ENCODE measurements at places on chromosomes 13 and 19.
A peak's percentile ranks its signal among the peaks of the same experiment; 100 is the strongest.

- no peak for DNase-seq
Observed at GRCh38 chr13:101098873-101099272, 317.4 kb downstream of the NALCN start.

- DNase-seq: peak; percentile 74
Observed at GRCh38 chr19:40612831-40613689, 11.9 kb downstream of the LTBP4 start.

GRCh38 chr13:48178126-48178525 lies 54.9 kb upstream of the ITM2B start:
- DNase-seq: no peak

- DNase-seq: no peak
Observed at GRCh38 chr13:103941506-103942140, 875.4 kb upstream of the SLC10A2 start.

- peak; percentile 47 for DNase-seq
Observed at GRCh38 chr19:16118489-16119033, 6.9 kb downstream of the RAB8A start.

DNA sequence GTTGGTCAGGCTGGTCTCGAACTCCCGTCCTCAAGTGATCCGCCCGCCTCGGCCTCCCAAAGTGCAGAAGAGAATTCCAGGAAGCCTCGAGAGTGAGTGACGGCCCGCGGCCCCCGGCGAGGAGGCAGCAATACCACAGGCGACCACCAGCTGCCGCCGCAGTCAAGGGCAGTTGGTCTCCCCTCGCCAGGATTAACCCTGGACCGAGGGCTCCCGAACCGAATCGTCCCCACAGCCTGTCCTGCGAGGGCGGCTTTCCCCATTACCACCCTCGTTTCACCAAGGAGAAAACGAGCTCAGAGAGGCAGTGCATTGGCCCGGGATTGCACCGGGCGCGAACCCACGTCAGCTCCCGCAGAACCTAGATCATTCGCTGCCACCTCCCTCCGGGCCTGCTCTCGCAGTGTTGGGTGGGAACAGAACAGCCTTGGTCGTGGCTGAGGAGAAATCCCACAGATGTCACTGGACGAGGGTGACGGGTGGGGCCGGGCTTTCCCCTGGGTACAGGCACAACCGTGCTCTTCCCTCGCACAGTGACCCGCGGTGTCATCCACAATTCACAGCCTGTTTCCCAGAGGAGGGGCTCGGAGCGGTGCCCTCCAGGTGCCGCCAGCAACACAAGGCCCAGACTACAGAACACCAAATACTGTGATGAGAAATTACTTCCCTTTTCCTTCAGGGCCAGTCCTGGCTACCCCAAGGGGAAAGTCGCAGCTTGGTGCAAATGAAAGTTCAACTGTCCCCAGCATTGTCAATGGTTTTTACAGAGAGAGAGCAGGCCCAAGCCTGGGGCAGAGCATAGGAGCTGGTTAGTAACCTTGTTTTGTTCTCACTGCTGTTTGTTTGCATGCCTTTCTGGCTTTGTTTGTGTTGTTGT lies 24.8 kb downstream of the C2CD4C start:
- DNase-seq: no peak

GRCh38 chr19:16355293-16356043 lies 30.8 kb downstream of the KLF2 start:
- no peak for DNase-seq

DNA sequence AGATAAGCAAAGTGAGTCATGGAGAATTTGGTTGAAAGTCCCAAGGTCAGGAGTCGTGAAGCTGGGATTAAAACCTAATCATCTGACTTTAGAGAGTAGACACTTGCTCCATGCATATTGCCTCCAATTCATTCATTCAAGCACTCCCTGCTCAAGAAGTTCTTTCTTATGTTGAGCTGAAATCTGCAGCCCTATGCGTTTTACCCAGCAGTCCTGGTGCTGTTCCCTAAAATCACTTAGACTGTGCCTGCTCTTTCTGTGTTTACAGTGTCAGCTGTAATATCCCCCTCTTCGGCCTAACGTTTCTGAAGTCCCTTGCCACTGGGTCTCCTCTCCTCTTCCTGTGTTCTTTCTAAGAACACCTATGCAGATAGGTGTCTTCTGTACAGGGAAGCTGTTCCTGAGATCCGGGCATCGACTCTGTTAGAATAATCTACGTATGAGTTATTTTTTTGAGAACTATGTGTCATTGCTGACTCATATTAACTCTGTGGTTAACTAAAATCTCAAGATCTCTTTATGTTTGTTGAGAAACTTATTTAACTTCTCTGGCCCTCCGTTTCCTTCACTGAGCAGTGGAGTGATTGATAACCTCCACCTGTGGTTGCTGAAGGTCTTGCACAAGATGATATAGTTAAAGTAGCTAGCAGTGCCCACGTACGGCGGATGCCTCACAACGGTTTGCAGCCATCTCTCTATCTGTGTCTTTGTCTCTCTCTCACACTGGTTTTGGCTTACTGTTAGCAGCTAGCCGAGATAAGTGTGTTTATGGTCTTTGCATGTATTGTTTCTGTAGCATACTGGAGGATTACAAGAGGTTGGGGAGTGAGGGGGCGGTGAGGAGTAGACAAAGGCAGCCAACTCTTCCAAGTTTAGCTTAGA lies 4.7 kb downstream of the ALOX5AP start:
- peak; percentile 66 for DNase-seq

DNA sequence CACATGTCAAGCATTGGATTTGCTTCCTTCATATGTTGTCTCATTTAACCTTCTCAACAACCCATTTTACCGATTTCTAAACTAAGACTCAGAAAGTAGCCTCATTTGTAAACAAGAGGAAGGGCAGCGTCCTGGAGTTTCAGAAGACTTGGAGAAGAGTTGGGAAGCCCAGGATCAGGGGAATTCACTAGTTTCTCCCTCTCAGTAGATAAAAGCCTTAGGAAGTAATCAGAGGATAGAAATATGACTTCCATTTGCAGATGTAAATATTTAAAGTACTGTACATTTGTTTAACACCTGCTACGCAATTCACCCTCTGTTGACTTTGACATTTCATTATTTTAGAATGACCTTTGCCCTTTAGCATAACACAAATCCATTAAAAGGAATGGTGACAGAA lies 216.4 kb downstream of the DCT start:
- no peak for DNase-seq

GRCh38 chr19:13646758-13647157 lies 117.6 kb upstream of the MRI1 start:
- no peak for DNase-seq

DNA sequence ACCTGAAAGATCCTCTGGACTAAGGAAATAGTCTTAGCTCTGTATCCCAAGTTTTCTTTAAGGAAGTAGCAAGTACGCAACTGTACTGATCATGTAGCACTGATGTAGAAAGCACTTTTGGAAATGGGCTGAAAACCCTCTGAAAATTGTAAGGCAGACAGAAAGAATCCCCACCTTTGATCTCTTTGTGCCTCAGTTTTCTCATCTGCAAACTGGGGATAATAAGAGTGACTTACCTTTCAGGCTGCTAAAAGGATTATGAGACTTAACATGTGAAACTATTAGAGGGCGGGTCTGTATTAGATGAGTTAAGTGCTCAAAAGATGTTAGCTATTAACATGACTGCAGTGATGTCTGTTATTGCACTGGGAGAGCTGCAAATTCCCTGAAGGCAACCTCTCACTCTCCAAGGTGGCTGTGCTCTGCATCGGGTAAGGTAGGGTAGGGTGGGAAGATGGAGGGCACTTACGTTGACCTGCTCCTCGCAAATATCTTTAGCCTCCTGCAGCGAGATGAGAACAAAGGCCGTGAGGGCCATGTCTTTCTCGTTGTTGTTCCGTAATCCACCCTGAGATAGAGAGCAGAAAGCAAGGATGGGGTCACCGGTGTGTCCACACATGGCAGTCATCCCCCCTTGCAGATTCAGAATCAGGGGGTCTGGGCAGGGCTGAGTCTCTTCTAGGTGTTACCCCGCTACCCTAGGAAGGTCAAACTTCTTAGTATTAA lies 20.4 kb upstream of the TNFSF14 start:
- no peak for DNase-seq

DNA sequence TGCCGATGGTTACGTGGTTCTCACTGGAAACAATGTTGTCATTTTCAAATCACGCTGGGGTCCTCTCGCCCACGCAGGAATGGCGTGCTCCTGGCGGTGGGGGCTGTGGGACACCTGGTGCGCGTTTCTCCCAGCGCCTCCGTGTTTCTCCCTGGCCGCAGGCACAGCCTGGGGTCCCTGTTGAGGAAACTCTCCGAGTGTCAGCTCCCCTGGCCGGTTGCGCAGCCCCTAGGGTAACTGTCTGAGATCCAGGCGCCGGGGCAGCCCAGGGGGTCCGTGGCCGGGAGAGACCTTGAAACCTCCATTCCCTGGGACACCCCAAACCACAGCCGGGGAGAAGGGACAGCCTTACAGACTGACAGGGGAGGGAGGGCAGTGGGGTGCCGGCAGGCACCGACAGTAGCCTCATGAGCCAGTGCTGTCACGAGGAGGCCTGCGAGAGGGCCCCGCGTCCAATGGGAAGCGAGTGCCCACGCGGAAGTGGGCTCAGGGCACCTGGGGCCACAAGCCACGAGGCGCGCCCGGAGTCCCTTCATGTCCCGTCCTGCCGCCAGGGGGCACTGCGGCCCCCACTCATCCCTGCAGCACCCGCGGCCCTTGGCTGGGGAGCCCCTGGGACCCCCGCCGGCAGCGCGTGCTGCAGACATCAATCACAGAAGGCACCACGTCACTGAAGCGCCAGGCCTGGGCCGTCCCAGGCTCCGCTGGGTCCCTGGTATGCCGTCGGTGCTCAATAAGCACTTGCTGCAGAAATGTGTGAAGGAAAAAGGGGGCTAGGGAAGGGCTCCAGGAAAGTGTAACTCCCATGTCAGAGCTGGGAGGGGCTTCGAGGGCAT lies 9.5 kb downstream of the ADAMTSL5 start:
- DNase-seq: peak; percentile 71

DNA sequence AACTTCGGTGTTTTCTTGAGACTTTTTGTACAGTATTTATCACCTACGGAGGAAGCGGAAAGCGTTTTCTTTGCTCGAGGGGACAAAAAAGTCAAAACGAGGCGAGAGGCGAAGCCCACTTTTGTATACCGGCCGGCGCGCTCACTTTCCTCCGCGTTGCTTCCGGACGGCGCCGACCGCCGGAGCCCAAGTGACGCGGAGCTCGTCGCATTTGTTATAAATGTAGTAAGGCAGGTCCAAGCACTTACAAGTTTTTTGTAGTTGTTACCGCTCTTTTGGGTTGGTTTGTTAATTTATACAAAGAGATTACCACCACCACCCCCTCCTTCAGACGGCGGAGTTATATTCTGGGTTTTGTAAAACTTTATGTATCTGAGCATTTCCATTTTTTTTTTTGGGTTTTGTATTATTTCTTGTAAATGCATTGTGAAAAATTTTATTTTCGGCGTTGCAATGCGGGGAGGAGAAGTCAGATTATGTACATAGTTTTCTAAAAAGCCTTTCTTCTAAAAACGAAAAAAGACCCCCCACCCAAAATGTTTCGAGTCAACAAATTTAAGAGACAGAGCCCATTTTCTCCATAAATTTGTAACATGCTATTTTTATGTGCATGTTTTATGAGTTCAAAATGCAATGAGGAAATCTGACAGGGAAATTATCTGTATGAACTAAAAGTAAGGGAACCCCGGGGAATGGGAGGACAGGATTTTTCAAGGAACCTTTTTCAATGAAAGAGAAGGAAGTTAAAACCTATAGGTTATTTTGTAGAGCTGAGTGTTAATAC lies 2.3 kb downstream of the SOX1 start:
- DNase-seq: no peak

- no peak for DNase-seq
Observed at GRCh38 chr13:72427757-72428528, 299.5 kb downstream of the MZT1 start.

DNA sequence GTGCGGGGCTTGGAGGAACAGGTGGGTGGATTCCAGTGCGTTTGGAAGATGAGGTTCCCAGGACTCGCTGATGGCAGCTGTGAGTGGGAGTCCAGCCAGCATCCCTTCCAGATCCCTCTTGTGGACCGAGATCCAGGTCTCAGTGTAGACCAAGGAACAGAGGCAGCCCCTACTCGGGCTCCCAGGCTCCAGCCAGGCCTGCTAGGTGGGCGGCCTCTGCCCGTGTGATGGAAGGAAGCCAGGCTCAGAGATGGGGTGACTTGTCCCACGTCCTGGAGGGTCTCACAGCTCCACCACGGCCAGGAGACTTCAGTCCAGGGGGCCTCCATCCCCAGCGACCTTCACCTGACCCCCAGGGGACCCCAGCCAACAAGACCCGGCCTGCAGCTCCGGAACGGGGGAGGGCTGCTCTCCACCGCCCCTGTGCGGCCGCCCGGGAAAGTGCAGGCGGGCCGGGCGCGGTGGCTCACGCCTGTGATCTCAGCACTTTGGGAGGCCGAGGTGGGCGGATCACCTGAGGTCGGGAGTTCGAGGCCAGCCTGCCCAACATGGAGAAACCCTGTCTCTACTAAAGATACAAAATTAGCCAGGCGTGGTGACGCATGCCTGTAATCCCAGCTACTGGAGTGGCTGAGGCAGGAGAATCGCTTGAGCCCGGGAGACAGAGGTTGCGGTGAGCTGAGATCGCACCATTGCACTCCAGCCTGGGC lies 729 bp upstream of the MADCAM1 start:
- DNase-seq: peak; percentile 41

DNA sequence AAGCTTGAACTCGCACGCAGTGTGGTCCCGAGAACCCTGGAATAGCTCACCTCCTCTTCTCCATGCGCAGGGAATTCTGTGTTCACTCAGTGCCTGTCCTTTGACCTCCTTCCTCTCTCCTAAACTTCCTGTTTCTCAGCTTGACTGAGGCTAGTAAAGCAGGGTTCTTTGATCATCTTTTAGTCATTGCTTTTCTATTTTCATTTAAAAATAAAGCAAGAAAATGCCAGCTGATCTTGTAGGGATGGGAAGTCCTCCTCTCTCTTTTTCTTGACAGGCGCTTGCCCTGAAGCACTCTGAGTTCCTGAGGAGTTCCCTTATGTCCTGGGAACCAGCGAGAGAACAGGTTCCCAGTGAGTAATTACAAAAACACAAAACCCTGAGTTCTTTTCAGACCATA lies 62.8 kb downstream of the ARHGEF7 start:
- DNase-seq: no peak

- peak; percentile 33 for DNase-seq
Observed at GRCh38 chr19:54448040-54448773, 792 bp upstream of the LENG8 start.

DNA sequence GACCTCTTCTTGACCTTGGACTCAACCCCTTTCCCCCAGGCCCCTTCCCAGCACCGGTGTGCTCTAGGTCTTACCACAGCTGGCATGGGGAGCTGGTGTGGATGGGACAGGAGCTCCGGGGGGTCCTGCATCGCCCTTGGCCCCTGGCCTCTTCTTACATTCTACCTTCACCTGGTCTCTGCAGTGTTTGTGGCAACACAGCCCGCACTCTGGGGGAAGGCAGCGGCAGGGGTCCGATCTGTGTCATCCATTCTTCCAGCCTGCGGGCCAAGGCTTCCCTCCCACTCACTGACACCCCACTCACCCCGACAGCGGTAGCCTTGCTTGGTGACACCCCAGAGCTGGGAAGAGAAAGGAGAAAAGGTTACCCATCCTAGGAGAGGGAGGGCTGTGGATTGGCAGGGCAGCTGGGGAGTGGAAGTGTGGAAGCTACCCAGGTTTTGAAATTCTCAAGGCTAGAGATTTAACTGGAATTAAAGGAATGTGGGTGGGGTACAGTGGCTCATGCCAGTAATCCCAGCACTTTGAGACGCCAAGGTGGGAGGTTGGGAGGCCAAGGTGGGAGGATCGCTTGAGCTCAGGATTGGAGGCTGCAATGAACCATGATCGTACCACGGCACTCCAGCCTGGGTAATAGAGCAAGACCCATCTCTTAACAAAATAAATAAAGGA lies 8.3 kb downstream of the FAM98C start:
- no peak for DNase-seq

GRCh38 chr13:38767506-38768265 lies 80.8 kb downstream of the FREM2 start:
- no peak for DNase-seq
